ENCODE measurements at places on chromosomes 4 and X.

GRCh38 chr4:52358366-52358765 lies 300.7 kb downstream of the USP46 start:
- no peak for DNase-seq

DNA sequence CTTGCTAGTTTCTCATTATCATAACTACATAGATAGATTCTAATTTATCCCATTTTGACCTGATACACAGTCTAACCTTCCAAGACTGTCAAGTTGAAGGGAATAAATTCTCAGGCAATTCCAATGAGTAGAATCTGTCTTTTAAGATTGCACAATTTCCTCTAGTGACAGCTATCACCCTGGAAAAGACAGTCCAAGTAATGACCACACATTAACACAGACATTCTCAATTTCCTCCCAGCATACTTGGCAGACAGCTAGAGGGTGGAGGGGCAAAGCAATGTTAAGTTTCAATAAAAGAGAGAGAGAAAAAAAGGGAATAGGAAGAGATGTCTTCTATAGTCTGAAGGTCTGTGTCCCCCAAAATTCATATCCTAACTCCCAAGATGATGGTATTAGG lies 234.7 kb downstream of the LDB2 start:
- no peak for DNase-seq

GRCh38 chr4:41510179-41510578 lies 27.8 kb upstream of the LIMCH1 start:
- no peak for DNase-seq

- no peak for DNase-seq
Observed at GRCh38 chrX:13463608-13464007, 105.8 kb upstream of the EGFL6 start.
